ENCODE measurements at places on chromosomes 7 and 10.

GRCh38 chr7:50730446-50731400 is 52.0 kb downstream of the GRB10 start:
- DNase-seq = no peak

DNA sequence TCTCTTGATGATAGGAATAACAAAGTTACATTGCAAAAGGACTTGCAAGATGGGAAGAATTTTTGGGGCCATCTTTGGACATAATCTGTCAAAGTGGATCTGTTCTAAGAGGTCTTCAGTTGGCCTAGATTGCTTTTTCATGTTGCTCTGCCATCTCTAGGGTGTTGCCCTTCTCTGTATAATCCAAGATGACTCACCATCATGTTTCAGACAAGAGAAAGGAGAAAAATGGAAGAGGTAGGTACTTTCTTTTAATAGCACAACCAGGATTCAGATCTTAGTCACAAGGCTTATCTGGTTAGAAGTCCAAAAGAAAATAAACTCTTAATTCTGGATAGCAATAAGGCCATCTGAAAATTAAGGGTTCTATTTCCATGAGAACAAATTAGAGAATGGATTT is 38.7 kb upstream of the FOXP2 start:
- no peak for DNase-seq

DNA sequence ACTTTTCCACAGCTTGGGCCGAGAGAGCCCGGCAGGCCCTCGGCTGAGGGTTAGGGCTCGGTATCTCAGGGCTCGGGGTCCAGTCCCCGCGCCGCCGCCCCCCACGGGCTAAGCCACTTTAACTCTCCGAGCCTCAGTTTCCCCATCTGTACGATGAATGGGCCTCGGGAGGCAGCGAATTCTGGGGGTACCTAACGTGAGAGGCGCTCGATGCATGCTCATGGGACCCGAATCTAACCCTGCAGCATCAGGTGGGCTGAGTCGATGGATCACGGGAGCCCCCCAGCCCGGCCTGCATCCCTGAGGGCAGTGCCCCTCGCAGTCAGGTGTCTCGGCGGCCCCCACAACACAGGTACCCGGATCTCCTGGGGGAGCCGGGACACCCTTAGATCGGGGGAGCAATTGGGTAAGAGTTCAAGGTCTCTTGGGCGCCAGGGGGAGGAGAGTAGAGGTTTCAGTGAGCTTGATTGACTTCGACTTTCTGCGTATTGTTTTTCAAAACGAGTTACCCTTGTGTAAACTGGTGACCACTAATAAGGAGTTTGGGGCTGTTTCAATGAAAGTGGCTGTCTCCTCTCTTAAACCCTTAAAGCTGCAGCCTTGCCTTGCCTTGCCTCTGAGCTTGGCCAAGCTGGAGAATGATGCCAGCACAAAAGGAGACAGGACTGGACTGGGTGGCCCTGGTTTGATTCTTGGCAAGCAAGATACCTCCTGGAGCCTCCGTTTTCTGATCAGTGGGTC is 631 bp downstream of the POR start:
- DNase-seq = peak; percentile 72

GRCh38 chr7:112192236-112193154 is 13.7 kb downstream of the DOCK4 start:
- no peak for DNase-seq

GRCh38 chr10:92183199-92183598 is 107.7 kb downstream of the CPEB3 start:
- no peak for DNase-seq

- DNase-seq = no peak
Observed at GRCh38 chr10:5434017-5434753, 21.8 kb downstream of the NET1 start.

- DNase-seq = no peak
Observed at GRCh38 chr10:112774798-112775197, 175.2 kb upstream of the TCF7L2 start.

DNA sequence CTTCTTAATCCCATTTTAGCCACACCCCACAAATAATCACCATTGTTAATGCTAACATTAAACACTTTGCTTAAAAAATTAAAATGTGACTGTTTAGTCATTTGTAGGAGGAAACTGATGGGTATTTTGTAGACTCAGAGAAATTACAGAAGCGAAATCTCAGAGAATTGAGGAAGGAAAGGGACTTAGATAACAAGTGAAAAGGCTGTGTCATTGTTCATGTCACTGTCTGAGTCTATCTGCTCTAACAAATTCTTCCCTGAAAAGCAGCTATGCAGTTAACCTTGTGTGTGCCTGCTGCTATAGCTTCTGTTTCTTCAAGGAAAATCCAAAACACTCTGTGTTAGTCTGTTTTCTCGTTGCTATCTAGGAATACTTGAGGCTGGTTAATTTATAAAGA is 40.9 kb upstream of the PLXDC2 start:
- no peak for DNase-seq

DNA sequence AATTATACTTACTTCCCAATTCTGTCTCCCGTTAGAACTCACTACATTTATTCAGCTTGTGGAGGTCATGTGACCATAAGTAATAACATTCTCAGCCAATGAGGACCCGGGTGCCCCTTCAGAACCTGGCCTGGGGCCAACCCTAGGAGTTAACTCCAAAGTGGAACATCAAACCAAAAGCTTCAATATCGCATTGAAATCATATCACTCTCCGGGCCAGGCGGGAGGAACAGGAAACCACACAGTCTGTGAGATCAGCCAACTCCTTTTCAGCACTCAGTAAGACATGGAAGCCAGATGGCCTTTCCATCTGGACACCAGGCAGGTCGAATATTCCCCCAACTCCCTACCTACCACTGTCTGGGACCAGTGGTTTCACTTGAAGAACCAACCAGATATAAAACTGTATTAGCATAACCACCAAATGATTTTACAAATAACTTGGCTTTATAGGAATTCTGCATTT is 5.5 kb downstream of the CREB3L2 start:
- DNase-seq = peak; percentile 73

- DNase-seq = no peak
Observed at GRCh38 chr7:84941936-84942335, 244.9 kb downstream of the SEMA3D start.

- no peak for DNase-seq
Observed at GRCh38 chr10:75718991-75719390, 287.6 kb downstream of the LRMDA start.

GRCh38 chr7:33909755-33910154 is 4.4 kb downstream of the BMPER start:
- DNase-seq = no peak
